ENCODE measurements at places on chromosomes 6 and 20.
A peak's percentile ranks its signal among the peaks of the same experiment; 100 is the strongest.

DNA sequence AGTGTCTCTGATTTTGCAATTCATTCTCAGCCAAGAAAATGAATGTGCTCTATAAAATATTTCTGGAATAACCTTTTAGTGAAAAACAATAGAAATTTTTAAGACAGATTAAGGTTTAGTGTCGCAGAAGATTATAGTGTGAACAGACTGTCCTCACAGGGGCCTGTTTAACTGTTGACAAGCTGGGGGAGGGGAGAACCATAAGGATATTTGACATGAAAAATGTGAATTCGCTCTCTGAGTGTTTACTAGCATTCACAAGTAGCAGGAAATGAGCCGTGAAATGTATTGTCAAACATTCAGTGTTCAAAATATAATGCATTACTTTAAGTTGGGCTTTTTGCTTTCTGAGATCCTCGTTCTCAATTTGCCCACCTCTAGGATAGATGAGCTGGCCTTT lies 134.8 kb upstream of the TSHZ2 start:
- no peak for DNase-seq

DNA sequence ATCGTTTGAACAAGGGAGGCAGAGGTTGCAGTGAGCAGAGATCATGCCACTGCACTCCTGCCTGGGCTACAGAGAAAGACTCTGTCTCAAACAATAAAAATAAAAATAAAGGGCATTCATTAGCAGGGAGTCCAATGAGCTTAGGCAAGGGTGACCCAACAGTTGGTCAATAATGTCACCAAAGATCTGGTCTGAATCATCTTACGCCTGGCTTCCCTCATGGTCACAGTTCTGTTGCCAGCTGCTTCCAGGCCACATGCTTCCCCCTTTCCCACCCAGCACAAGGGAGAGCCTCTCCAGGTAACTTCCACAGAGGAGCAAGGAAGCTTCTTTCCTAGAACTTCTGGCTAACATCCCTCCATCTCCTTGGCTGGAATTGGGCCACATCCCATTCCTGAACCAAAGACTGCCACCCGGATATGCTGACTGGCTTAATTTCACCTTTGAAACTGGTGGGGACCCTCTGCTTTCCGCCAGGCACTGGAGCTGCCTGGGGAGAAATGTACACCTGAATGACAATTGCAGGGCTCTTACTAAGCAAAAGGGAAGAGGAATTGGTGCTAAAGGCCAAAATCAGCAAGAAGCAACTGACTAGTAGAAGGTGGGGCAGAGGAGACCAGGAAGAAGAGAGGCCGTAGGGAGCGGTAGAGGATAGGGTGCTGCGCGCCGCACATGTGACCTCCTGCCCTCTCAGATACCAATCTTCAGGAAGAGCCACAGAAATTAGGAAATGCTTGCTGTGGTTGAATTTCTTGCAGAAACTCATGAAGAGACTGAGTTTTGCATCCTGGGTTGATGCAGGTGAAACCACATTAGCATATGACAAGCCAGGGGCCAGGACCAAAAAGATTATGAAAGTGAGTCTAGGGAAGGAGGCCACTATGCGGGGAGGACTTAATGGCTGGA lies 8.3 kb upstream of the SCML4 start:
- no peak for DNase-seq

GRCh38 chr6:113856625-113857555 lies at the start of gene MARCKS:
MARCKS (plus strand) TSS chr6:113857345; CDS start chr6:113857746, 401 bp downstream.
- DNase-seq: peak; percentile 92

GRCh38 chr20:1491281-1491840 lies at the start of gene SIRPB2:
SIRPB2 (minus strand) TSS chr20:1491420; CDS start chr20:1491359, 61 bp downstream.
- no peak for DNase-seq

DNA sequence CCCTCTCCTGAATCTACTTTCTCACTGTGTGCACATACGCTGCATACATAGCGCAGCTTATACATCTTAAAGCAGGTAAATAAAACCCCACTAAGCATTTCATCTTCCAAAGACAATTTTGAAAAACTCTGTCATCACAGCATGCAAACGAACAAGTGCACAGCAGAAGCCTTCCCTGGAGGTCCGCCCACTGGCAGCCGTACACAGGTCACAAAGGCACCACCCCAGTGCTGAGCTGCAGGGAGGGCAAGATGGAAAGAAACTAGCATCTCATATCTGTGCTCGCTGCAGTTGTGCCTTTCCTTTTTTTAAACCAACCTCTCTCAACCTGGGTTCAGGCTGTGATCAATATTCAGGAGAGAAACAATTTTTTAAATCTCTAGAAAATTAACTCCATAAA lies 73.3 kb downstream of the HUS1B start:
- DNase-seq: no peak

DNA sequence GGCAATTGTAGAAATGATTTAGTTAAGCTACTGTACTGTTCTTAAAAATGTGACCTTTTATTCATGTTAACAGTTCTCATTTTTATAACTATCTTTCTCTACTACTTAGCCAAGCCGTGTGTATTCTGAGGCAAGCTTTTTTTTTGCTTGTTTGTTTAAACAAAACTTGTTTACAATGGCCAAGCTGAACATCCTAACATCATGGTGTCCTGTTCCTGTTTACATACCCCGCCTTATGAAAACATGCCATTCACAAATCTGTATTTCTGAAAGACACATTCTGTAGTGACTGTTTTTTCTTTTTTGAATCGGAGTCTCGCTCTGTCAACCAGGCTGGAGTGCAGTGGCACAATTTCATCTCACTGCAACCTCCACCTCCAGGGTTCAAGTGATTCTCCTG lies 140.9 kb downstream of the NCOA3 start:
- DNase-seq: no peak

DNA sequence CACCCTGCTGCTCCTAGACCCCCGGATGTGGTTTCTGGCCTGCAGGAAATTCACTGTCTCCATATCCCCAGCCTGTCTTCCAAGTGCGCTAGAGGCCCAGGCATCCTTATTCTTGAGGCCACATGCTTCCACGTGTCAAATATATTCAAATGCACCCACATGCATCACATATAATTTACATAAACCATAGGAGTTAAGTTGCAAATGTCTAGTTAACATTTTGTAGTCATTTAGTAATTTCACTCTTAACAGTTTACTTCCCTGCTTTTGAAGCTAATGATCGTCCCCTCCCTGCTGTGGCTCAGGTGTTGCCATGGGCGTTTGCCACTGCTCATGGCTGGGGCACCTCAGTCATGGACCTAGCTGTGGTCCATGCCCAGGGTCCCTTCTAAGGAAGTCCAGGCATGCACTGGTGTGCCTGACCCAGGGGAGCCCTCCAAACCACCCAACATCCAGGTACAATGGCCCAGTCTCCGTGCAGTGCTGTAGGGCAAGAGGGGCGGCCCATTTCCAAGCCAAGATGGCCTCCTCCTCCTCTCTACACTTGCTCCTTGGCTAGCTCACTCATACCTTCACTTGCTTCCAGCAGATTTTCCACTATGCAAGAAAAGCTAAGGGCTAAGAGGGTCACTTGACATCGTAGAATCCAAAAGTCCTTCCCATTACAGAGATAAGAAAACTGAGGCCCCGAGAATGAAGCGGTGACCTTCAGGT lies 42.4 kb downstream of the FGD2 start:
- DNase-seq: no peak

DNA sequence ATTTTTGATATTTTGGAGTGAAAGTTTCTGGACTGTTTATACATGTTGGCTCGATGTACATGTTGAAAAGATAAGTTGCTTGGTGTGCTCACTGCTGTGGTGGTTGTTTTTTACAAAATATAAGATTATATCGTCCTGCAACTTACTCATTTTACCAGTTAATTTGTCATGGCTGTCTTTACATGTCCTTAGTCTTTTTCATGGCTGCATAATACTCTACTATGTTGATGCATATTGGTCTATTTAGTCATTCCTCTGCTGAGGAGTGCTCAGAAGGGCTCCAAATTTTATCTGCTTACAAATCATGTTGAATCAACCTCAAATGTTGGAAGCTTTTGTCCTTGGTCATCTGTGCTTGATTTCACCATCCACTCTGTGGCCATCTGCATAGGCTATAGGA lies 164.6 kb downstream of the BCKDHB start:
- DNase-seq: no peak

DNA sequence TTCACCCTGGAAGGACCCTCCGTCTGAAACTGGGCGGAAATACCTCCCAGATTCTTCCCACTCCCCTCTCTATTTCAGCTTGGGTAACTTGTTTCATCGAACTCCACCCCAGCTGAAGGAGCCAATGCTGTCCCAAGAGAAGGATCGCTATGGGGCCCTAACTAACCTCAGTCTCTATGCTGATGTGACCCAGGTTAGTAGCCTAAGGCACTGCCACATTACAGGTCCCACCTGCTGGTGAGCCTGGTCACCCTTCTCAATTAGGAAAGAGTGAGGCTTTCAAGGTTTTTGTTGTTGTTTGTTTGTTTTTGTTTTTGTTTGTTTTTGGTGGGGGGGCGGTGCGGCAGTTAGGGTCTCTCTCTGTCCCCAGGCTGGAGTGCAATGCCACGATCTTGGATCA lies 168.4 kb downstream of the OR2B2 start:
- DNase-seq: no peak

DNA sequence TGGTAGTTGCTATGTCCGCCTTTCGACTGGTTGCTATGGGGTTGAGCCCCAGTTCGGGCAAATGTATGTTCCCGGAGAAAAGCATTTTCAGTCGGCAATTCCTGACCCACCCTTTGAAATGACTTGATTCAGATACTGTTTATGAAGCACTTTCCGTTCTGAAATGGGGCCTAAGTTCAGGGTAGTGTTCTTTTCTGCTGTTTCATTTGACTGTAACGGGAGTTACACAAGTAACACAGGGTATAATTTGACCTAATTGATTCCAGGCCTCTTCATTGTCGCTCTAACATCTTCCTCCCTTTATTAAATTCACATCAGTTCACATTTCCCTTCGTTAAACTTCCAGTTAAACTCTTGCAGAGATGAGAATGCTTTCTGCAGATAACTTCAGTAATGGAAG lies 85.5 kb downstream of the BMP6 start:
- DNase-seq: no peak

GRCh38 chr6:115060581-115060980 lies 717.8 kb upstream of the HS3ST5 start:
- no peak for DNase-seq

DNA sequence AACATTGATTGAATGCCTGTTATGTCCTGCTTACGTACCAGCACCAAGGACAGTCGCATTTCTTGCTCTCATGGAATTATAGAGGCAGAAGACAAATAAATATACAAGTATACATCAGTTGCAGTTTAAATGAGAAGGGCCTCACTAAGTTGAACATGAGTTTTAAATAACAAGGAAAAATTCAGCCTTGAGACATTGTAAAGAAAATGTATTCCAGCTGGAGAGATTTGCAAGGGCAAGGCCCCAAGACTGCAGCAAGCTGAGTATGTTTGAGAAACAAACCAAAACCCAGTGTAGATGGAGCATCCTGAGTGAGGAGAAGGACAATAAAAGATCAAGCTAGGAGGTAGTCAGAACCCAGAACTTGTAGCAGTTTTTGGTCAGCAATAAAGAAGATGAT lies 123.2 kb upstream of the BMP5 start:
- no peak for DNase-seq

DNA sequence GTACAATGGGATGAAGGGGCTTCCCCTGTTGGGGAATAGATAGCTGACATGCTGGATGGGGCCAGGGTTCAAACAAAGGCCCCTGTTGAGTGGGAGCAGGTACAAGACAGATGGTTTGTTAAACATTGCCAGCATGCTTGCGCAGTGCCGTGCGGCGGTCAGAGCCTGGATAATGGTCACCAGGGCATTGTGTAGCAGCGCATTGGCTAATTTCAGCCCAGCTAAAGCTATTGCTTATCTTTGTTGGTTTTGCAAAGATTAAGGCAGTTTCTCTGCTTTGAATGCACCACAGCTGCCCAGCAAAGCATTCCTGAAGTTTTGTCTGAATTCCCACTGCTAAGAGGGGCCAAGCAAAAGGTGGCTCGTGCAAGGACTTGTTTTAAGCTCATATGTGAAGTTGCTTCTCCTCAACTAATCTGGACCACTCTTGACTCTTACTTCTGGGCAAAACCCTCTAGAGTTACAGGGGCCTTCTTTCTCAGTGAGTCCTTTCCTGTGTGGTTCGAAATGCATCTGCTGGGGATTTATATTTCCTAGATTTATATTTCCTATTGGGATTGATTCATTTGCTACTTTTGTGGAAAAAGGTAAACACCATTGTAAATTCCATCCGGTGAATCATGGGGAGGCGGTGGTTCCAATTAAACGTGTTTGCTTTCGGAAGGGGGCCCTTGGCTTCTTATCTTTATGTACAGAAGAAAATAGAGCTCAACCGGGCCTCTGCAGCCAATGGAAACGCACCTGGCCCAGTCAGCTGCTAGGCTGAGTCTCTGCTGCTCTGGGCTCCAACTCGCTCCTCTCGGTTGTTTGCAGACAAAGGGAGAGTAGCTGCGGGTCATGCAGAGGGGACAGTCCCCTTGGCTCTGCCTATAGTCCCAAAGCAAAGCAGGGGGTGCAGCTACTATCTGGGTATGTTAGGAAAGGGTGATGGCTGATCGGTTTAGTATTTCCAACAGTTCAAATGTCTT lies 72.1 kb downstream of the FOXA2 start:
- no peak for DNase-seq

GRCh38 chr20:49394264-49394663 lies 88.2 kb downstream of the KCNB1 start:
- DNase-seq: peak; percentile 45

GRCh38 chr6:7761051-7761450 lies 35.2 kb downstream of the BMP6 start:
- peak; percentile 12 for DNase-seq

GRCh38 chr20:21166801-21167200 lies 40.9 kb downstream of the KIZ start:
- peak; percentile 34 for DNase-seq

- no peak for DNase-seq
Measured at GRCh38 chr6:104505838-104506237, 353.9 kb downstream of the HACE1 start.

GRCh38 chr6:150981095-150981494 lies 115.6 kb downstream of the MTHFD1L start:
- DNase-seq: no peak

DNA sequence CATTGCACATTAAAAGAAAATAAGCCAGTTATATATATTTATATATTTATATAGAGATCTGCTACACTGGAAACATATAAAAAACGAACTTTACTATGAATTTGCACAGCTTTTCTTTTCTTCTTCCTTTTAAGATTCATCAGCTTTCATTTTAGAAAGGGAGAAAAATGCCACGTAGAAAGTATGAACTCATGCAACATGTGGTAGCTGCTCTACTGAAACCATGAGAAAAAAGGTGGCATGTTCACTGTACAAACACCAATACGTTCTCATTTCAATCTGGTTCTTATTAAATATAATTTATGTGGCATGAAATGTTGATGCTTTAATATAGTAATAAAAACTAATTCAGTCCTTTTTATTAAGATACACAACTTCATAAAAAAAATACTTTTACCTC lies 68.8 kb upstream of the THEMIS start:
- DNase-seq: no peak

DNA sequence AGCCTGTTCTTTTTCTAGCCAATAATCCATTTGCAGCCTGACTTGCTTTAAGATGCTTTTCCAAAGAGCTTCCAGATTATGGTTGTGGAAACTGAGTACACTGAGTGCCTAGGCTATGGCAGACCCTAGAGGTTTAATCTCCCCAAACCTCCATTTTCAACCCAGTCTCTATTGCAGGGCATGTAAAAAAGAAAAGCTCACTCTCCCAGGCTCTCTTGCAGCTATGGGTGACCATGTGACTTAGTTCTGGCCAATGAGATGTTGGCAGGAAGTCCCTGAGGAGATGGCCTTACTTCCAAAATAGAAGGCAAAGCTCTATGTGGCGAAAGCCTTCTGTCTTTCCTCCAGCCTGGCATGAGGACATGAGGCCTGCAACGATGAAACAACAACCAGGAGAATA lies 3.8 kb downstream of the PDRG1 start:
- no peak for DNase-seq
